ENCODE measurements at places on chromosomes 5 and 9.
A peak's percentile ranks its signal among the peaks of the same experiment; 100 is the strongest.

DNA sequence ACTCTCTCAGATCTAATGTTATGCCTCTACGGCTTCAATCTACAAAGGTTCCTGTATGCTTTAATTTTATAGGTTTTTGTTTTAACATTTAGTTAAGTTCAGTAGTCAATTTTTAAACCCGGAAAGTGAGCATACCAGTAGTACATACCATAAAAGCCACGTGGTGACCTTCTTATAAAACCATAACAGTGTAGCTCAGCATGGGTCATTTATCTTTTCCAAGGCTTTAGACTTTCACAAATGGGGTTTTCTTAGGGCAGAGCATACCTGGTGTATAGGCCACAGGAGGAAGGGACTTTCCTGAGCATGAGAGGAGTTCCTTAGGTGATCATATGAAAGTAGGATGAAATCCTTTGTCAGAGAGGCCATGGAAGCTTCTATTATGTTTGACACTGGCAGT, 23.2 kb downstream of the ECM2 start:
- no peak for DNase-seq

DNA sequence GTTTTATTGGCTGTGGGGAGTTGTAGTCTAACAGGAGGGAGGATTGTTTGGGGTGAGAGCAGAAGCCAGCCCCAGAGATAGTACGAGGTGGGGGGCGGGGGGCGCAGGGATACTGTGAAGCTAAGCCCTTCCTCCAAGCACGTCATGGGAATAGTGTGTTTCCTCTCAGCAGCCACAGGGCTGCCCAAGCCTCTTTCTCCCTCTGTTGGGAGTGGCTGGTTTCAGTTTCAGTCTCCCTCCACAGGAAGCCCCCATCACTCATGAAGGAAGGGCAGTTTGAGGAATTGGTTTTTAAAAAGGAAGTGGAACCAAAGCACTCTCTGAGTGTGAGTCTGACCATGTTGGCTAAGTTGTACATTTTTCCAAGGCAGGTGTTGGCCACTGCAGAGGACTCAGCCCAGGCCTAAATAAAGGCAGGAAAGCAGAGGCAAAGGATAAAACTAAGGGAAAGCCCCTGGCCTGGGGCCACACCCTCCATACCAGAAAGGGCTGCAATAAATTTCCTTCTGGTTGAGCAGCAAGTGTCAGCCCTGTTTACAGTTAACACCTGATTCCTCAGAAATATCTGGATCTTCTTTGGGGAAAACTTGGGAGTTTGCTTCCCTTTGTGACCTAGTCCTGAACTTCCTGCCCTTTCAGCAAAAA, 3.2 kb downstream of the RAB24 start:
- peak; percentile 81 for DNase-seq

DNA sequence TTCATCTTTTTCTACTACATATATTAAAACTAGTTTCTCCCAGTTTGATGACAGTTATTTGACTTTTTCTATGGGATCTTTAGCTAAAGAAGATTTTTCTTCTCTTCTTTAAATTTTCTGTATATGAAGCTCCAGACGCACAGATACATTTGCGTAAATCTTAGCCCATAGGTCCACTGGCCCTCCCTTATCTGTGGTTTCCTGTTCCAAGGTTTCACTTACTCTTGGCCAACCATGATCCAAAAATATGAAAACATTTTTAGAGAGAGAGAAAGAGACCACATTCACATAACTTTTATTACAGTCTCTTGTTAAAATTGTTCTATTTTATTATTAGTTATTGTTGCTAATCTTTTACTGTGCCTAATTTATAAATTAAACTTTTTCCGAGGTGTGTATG, 270.2 kb upstream of the DAPK1 start:
- DNase-seq: no peak

DNA sequence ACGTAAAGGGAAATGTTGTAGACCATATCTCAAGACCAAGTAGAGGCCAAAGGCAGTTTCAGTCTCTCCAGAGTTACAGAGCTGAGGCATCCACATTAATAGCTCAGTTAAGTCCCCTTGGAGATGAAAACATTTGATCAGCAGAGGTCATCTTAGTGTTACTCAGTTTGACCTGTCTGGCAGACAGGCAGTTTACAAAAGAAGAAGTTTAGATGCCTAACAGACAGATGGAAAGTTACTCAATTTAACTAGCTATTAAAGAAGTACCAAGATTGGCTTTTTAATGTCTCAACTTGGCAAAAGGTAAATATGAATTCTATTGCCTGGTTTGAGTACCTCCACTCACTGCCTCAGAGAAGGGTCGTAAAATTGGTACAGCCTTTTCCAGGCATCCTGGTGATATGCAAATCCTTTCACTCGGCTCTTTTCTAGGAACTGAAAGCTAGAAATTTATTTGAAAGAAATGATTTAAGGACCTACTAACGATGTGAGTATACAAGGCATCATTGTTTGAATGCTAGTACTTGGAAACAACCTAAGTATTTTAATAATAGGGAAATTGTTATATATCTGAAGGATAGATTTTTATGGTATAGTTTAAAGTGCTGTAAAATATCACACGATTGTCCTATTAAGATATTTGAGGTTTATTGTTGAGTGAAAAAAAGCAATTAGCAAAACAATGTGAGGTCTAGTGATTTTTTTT, 14.8 kb downstream of the ACO1 start:
- no peak for DNase-seq

DNA sequence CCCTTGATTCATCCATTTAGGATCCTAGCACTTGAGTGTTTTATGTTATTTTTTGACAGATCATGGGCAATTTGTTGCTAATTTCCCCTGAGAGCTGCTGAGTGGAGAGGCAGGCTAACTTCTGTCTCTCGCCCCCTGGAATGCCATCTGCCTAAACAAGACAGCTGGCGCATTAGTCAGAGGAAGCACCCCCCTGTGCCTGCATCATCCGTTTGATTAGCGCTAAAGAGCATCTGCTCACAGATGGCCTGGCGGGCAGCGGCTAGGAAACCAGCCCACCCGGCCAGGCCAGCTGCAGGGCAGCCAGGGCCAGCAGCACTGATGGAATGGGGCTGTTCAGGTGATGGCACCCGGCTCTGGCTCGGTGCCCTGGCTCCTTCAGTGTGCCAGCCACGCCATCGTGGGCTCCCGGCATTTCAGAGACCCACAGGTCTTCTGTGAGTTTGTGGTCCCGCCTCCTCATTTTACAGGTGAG, 22.9 kb upstream of the ASS1 start:
- DNase-seq: peak; percentile 74

DNA sequence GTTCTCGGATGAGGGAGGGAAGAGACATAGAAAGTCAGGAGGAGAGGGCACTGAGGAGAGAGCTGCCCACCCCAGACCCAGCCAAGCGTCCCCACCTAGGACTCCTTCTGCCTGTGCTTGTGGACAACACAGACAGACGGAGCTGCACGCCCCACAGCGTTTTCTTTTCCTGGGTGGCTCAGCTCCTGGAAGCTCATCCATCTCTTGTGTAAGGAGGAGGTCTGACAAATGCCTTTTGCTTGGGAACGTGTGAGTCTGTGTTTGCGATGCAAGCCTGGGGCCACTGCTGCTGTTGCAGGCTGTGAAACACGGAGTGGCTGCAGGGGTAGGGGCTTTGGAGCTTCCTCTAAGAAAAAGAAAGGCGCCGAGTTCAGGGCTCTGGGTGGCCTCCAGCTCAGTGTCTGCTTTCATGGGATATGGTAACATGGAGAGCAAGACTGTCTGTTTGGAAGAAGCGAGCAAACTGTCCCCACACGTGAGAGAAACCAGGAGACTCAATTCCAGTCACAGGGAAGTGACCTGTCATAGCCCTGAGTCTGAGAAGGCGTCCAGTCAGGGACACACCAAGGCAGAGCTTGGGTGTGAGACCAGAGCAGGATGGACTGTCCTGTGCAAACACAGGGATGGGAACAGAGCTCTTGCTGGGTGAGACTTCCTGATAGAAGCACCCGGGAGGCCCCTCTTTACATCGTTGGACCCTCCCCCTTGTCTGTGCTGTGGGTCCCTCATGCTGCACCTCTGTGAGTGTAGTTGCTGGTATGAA, 42.7 kb downstream of the GADD45G start:
- DNase-seq: no peak

GRCh38 chr9:84238652-84239051, 101.9 kb downstream of the SLC28A3 start:
- DNase-seq: no peak

All from hepatic stellate cell (primary cell).